MCF 10A (cell line): ENCODE measurements at places on chromosomes 7 and 10. TPM values are rescaled to one million over a fixed set of nuclear protein-coding genes. Genes with fewer than 3 reads are reported as not detected.

Gene SLC12A9
- total RNA-seq = 19.2 and 21.0 TPM in 2 replicates

Gene GPR26
- total RNA-seq = not detected in 2 replicates

Gene HOXA3
- 8.2 and 14.0 TPM in 2 replicates for total RNA-seq

Gene ICA1
- 26.3 and 31.5 TPM in 2 replicates for total RNA-seq

Gene SLC16A9
- total RNA-seq = 0.54 and 0.84 TPM in 2 replicates

Gene PLAC9
- 0.93 and 1.0 TPM in 2 replicates for total RNA-seq

Gene KCNMA1
- total RNA-seq = 7.5 and 16.4 TPM in 2 replicates

Gene FEZF1
- not detected in 2 replicates for total RNA-seq
